ENCODE measurements at places on chromosomes 6 and 20.

DNA sequence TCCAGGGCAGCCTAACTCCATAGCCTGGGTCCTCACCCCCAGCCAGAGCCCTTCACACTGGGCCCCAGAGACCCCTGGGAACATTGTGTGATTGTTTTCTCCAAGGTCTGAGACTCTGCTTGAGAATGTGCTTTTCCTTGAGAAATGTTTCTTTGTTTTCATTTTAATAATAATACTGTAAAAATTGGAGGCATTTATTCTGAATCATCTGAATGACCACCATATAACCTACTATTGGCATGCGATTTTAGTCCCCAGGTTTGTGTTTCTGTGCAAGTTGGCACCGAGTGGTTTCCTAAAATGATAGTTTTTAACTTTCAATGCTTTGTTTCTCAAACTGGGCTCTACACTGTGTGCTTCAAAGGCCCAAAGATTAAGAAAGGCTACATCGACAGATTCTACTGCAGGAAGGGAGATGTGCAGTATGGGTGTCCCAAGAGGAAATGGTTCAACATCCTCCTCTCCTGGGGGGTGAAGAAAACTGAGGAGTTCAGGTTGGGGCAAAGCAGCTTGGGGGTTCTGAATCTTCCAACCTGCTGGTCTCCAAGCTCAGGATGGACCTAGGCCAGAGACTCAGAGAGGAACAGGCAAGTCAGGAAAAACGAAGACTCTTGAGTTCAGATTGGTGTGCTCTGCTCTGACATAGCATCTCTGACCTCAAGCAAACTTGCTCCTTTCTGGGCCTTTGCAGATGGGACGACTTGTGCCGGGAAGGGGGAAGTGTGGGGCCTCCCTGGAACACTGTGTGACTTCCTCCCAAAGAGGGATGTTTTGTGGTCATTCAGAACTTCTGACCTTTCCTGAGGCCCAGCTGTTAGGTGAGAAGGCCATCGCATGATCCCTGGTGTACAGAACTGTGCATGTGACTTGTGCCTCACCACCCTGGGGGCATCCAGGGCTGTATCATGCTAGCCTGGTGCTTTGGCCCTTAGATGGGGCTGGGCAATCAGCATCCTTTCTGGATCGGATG is 31.0 kb downstream of the DAAM2 start:
- no peak for DNase-seq

DNA sequence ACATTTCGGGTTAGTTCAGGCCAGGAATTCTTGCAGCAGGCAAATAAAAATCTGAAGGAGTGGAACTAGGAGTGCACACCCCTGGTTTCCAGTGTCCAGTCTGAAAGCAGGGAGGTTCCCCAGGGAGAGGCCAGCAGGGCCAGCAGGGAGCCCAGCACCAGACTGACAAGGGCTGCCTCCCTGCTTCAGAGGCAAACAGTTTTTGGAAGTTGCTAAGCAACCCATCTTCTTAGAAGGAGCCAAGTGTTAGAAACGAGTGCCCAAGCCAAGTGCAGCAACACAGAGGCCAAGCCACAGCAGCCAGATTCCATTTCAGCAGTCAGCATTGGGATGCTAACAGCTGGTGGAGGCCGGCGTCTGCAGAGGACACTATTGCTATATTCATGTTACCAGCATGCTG is 179.1 kb downstream of the SYNDIG1 start:
- no peak for DNase-seq

GRCh38 chr20:40225596-40225995 is 463.4 kb downstream of the MAFB start:
- no peak for DNase-seq

GRCh38 chr20:49713753-49714712 is at the start of gene B4GALT5:
Gene B4GALT5, minus strand, starts transcription at chr20:49713878. Its CDS starts 188 bp downstream, at chr20:49713690.
- peak; percentile 96 for DNase-seq

DNA sequence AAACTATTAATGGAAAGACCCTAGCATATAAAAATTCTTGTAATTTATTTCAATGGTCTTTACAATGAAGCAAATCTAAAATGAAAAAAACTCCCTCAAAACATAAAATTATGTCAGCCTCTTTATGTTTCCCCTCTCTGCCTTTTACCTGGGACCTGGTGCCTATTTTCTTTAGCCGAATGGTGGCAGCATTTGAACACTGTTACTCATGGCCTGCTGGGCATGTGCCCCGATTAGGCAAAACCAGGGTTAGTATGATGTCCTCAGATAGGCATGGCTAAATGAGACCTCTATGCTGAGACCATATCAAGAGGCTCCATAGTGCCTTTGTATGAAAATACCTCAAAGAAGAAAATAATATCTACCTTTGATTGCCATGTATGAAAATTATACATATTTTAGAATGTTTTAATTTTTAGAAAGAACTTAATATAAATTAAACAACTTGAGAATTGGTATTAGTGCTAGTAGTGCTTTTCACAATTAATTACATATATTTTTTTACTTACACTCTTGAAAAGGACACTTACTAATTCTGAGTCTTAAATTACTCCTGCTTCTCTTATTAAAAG is 22.5 kb upstream of the C6orf58 start:
- DNase-seq: no peak
